ENCODE measurements at places on chromosomes 2 and 18. TPM values are rescaled to one million over a fixed set of nuclear protein-coding genes. Genes with fewer than 3 reads are reported as not detected.

GRCh38 chr2:136718273-136718672, 47.1 kb upstream of the THSD7B start:
- no peaks in the 10 kb centered on the region for H3K36me3 ChIP-seq
- H3K4me1 ChIP-seq, result no peaks in the 10 kb centered on the region
- H3K27ac ChIP-seq, result no peak overlapping the region

The AGXT gene
- total RNA-seq, result not detected

DNA sequence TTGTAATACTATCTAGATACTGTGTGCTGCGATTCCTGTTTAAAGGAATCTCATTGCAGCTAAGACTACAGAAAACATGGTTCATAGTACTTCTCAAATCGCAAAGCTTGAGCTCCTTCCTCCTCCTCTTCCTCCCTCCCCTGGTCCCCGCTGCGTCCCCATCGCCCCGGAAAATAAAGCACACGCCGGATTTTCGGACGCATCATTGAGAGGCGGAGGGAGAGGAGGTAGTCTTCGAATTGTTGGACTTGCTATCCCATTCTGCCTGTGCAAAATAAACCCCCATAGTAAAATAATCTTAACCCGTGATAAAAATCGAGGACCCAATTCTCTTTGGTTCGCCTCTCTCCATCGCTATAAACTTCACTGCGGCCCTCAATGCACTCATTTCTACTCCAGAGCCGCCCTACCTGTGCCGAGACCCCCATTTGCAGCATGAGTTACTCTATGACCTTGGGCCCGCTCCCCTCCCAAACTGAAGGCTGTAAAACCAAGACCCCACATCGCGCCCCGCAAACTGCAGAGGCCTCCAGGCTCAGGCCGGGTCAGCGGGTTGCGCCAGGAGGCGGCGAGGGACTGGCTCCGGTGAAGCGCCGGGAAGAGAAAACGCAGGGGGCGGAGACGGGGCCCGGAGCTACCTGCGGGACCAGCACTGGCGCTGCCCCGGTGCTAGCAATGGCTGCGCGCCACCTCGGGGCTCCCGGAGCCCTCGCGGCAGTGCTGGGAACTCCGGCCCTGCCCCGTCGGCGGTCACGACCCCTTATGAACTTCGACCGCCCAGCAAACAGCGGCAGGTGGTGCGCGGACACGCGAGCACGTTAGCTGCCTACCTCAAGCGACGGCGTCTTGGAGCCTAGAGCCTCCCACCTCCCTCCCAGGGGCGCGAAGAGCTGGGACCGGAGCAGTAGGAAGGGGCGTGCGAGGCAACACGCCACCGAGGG, 649 bp downstream of the ESCO1 start:
- DNase-seq, result no peak
- no peaks in the 10 kb centered on the region for H3K27me3 ChIP-seq
- H3K36me3 ChIP-seq, result no peaks in the 10 kb centered on the region
- H3K27ac ChIP-seq, result peak overlapping the region; percentile 98
- peak overlapping the region; percentile 88 for H3K4me3 ChIP-seq

The ACMSD gene
- total RNA-seq, result not detected

DNA sequence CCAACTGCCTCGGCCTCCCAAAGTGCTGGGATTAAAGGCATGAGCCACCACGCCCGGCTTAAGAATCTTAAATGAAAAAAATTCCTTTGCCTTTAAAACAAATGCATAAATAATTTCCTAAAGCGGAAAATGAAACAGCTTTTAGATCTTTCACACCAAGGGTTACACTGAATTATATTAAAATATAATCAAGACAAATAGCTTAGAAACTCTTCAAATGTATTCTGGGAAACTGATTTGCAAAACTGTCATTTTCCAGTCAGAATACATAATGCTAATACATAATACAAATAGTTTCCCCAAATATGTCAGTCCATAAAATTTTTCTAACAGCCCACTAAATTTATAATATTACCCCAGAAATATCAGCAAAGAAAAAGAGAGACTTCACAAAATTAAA, 68.3 kb upstream of the PGAP1 start:
- H3K27ac ChIP-seq, result no peak overlapping the region
- no peak for DNase-seq
- H3K27me3 ChIP-seq, result no peaks in the 10 kb centered on the region
- H3K36me3 ChIP-seq, result no peaks in the 10 kb centered on the region
- no peak overlapping the region for H3K4me3 ChIP-seq

GRCh38 chr18:8503248-8503647, 106.0 kb upstream of the RAB12 start:
- no peaks in the 10 kb centered on the region for H3K4me1 ChIP-seq
- no peaks in the 10 kb centered on the region for H3K27me3 ChIP-seq
- no peak overlapping the region for H3K4me3 ChIP-seq
- no peaks in the 10 kb centered on the region for H3K36me3 ChIP-seq
- no peak overlapping the region for H3K27ac ChIP-seq
- DNase-seq, result no peak

DNA sequence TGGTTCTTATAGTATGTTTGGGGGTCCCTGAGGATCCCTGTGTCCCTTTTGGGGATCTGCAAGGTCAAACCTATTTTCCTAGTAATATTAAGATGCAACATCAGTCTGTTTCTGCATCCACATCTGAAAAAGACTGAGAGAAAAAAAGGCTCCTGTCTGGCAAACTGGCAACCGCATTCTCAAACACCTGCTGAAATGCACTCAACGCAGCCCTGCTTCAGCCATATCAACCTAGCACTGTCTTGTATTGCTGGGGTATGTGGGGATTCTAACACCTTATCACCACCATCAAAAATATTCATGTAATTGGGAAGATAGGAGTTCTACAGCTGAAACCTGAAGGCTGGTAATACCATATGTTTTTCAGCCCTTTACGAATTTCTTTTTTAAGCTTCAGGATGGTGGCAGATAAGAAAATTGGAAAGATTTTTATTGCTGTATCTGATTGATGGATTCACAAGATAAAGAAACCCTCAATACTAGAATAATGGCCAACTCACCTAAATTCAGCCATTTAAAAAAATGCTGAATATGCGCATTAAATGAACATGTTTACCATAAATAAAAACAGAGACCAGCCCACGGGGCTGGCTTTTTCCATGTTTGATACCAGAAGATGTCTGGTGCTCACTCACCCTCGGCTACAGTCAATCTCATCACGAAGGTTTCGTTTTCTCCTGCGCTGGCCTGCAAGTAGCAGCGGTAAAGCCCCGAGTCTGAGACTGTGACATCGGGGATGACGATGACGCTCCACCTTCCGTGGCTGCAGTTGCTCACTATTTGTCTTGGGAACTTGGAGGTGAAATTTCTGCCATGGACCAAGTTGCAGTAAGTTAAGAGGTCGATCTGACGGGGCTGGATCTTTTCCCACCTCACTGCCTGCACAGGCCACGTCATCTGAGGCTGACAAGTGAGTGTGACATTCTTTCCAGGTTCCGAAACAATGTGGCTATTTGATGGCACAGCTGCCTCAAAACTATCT, 52.3 kb downstream of the CD226 start:
- no peak overlapping the region for H3K27ac ChIP-seq
- DNase-seq, result no peak

The DGKD gene
- 98.0 TPM for total RNA-seq

GRCh38 chr2:96848264-96848663, 4.4 kb upstream of the ANKRD23 start:
- peaks cover 81% of the 10 kb centered on the region for H3K36me3 ChIP-seq
- no peaks in the 10 kb centered on the region for H3K4me1 ChIP-seq
- no peaks in the 10 kb centered on the region for H3K27me3 ChIP-seq

The ITPRIPL1 gene
- total RNA-seq, result 1.3 TPM

GRCh38 chr2:225457482-225457881, 58.0 kb downstream of the NYAP2 start:
- H3K4me1 ChIP-seq, result no peaks in the 10 kb centered on the region
- H3K27ac ChIP-seq, result no peak overlapping the region
- no peak overlapping the region for H3K4me3 ChIP-seq
- H3K36me3 ChIP-seq, result no peaks in the 10 kb centered on the region
- DNase-seq, result no peak

- H3K4me1 ChIP-seq, result no peaks in the 10 kb centered on the region
- no peak for DNase-seq
- no peaks in the 10 kb centered on the region for H3K27me3 ChIP-seq
- H3K36me3 ChIP-seq, result no peaks in the 10 kb centered on the region
- H3K4me3 ChIP-seq, result no peak overlapping the region
- no peak overlapping the region for H3K27ac ChIP-seq
Measured at GRCh38 chr2:169683425-169684134, 10.6 kb downstream of the CFAP210 start.
